ENCODE measurements at places on chromosomes 5 and 9.

- DNase-seq = no peak
Measured at GRCh38 chr5:41876678-41877077, 6.5 kb upstream of the OXCT1 start.

DNA sequence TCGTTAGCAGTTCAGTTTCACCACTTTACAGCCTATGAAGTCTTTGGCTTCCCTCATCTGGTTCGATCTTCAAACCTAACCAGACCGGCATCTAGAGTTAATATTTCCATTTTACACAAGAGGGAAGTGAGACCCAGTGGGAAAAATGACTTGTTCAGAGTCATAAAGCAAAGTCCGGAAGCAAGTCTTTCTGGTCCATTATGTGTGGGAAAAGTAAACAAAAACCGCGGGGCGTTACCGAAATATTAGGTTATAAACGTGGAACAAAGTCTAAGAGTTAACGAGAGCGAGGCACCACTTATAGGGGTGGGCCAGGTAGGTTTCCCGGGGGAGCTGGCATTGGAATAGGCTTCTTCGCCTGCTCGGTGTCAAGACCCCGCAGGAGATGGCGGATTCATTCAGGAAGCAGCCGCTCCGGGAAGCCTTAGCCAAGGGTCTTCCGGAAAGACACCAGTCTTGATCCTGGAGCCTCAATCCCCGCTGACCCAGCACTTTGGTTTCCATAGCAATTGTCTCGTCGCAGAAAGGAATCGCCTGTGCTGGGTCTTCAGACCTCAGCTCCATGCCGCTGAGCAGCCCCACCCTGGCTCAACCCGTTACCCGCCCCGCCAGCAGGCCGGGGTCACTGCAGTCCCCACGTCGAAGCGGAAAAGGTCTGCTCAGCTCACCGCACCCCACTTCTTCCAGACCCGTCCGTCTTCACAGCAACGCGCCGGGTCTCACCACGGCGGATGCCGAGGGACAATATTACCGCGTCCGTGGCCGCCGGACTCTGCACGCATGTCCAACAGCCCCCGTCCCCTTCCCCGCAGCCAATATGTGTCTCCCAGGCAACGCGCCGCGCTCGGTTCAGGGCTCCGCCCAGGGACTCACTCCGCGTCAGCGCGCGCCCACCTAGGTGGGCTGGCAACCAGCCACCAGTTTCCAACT, at the start of gene C5orf52:
Gene C5orf52, plus strand, starts transcription at position 872 of the 930 bp plus-strand sequence. CDS start 82 bp downstream, outside the sequence.
- DNase-seq = no peak

DNA sequence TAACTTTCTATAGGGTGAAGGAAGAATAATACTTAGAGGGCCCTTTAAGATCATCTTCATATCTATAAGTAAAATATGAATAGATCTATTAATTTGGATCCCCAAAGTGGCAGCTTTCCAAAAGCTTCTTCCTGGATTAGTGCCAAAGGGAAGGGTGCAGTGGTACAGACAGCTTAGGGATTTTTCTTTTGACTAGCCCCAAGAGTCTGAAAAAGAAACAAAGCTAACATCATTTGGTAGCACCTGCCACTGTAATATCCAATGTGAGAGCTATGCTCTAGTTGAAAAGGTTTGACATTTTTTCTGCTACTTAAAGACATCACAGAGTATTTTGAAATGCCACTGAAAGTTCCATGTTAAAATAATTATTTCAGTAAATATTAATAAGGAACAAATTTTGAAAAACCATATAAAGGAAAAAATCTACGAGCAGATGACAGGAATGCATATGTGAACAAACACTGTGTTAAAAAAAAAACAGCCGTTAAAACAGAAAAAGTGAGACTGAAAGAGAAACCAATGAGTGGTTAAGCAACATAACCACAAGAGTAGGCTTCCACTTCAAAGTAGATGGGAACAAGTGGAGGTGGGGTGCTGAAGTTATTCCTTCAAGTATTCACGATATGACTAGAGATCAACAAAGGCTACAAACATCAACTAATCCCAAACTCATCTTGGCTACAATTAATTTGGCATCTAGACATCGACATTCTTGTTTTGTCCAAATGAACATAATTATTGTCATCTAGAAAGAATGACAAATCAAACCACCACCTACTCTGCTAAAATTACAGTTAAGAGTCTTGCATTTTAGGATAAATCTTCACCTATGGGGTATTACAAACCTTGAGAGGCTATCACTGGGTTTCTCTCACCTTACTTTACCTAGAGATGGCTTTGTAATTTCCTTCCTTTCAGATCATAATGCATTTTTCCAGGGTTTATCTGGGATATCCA, 137.5 kb downstream of the CPLANE1 start:
- DNase-seq = no peak

DNA sequence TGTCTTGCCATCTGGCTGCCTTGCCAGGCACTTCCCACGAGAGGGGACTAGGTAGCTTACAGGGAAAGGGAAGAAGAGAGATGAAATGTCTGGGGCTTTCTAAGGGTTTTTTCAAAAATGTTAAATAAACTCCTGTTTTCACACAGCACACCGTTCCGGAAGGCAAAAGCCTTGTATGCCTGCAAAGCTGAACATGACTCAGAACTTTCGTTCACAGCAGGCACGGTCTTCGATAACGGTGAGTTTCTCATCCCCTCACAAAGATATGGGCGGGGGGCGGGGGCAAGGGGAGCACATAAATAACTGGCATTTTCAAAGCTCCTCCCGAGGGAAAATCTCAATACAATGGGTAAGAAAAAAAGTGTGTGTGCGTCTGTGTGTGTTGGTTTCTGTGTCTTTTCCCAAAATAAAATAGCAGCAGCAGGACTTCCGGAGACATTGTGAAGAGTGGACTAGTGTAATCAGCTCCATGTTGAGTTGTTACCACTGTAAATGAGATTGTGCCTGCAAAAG, 189.6 kb downstream of the NR3C1 start:
- no peak for DNase-seq

DNA sequence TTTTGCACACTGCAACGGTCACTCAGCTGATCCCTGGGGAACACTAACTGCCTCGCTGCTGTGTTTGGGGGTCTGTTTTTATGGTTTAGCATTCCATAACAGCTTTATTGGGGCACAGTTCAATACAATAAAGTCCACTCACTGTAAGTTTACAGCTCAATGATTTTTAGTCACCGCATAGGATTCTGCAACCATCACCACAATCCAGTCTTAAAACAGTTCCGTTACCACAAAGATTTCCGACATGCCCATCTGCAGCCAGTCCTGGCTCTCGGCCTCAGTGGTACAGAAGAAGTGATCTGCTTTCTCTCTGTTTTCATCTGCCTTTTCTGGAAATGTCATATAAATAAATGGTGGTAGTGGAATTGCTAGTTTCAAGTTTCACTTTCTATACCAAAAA, 23.6 kb downstream of the OR2V2 start:
- DNase-seq = no peak

DNA sequence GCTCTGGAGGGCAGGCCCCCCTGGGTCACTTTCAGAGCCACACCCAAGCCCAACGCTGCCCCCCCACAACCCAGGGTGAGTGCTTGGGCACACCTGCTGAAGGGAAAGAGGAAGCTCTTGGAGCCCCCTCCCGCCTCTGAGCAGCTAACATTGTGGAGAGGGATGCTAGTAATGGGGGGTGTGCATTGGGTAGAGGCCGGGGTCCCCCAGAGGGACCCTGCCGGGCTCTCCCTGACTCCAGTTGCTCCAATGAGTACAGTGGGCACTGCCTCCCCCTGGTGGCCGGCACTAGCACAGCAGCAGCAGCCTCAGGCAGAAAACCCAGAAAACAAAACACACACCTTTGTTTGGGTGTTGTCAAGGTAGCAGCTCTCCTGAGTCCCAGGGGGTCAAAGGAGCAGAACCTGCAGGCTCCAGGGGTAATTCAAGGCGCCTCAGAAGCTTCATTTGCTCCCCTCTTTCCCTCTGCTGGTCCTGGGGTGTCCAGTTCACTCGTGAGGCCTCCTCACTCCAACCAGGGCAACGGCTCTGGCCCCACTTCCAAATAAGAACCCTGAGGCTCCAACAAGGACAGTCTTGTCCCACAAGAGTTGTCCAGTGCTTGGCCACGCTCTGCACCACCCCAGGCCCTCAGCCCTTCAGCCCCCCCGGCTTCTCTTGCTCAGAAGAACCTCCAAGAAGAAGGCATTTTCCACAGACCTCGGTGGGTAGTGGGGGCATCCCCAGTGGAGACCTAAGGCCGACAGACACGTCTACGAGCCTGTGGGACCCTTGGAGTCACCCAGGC, 16.1 kb downstream of the GBGT1 start:
- no peak for DNase-seq

DNA sequence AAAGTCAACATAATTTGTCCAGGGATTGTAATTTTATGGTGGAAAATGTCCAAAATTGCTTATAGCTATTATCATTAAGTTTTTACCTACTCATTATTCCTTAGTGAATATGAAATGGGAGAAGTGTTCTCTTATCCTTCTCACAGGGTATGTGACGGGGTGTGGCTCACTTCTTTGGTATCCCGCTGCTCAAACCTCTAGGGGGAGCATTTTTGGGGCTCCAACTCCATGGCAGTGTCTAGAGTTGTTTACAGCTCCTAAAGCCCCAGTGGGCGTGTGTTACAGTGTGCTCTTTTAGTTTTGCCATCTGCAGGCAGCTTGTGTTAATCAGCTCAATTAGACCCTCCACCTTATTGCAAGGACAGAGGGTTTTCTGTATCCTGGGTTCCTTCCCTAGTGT, 89.4 kb downstream of the CDKN2A start:
- no peak for DNase-seq

DNA sequence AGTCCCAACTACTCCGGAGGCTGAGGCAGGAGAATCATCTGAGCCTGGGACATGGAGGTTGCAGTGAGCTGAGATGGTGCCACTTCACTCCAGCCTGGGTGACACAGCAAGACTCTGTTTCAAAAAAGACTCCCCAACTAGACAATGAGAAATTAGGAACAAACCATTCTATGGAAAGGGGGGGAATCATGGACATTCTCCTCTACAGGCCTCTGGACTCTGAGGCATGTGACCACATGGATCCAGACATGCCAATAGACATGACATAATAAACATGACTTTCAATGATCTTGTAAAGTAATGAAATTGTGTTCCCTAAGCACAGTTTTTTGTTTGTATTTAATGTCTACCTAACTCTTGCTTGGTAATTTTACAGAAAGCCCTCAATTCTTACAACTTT, 8.8 kb downstream of the HOMER1 start:
- DNase-seq = no peak

- DNase-seq = no peak
Measured at GRCh38 chr5:136070486-136071285, 41.9 kb downstream of the TGFBI start.

DNA sequence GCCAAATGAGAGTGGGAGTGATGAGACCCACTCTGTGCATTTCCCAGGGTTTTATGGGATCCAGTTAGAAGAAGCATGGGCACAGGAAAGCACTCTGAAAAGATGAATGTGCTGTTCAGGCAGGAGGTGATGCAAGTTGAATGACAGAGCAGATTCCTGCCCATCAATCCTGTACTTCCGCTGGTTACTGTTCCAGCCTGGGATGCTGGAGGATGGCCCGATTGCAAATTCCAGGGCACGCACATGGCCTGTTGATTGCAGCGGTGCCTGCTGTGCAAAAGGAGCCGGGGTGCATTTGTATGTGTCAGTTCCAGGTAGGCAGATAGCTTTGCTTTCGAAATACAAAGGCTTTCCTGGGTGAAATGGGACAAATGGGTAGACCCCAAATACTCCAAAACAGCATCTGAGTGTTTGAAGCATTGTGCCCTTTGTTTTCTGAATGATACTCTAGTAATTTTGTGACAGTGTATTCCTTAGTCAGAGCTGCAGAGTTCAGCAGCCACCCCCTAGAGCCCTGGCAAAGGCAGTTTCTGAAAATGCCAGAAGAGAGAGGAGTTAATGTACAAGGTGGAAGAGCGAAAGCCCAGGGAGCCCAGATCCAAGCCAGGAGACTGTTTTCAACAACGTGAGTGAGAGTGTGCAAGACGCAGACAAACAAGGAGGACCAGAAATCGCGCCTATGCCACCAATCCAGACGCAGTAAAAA, 454.2 kb upstream of the CLINT1 start:
- no peak for DNase-seq

- DNase-seq = no peak
Measured at GRCh38 chr5:1867114-1867814, 15.5 kb downstream of the IRX4 start.

DNA sequence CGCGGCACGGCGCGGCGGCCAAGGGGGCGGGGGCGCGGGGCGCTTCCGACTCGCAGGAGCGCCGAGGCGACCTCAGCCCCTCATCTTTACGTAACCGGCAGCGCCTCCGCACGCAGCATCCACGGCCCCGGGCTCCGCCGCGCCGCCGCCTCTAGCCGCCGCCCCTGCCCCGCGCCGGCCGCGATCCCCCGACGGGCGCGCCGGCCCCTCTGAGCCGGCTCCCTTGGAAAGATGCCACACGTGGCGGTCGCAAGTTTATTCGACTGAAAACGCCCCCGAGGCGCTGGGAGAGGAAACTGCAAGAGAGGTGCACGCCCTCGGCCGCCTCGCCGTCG, 1.0 kb downstream of the KLF9 start:
- DNase-seq = no peak

DNA sequence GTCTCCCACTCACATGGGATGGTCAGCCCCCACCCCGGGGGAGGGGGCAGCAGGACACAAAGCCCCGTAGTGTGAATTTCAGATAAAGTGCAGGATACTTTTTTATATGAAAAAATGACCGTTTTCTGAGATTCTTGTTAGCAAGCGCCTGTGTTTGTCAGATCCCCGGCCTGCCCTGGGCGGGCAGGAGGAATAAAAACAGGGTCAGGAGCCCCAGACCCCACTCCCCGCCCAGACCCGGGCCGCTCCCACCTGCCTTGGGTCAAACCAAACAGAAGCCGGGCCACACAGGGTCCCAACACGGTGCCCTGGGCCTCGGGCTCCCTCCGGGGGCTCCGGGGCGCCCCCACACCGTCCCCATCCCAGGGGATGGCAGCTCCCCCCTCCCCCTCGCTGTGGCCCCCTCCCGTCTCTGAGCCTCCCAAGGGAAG, 13.5 kb upstream of the NRARP start:
- no peak for DNase-seq

GRCh38 chr5:111447822-111448221, 64.5 kb downstream of the STARD4 start:
- no peak for DNase-seq

- DNase-seq = peak; percentile 28
Measured at GRCh38 chr9:78325343-78325742, 28.4 kb downstream of the PSAT1 start.

- DNase-seq = no peak
Measured at GRCh38 chr5:150242251-150242894, 47.2 kb downstream of the CAMK2A start.

DNA sequence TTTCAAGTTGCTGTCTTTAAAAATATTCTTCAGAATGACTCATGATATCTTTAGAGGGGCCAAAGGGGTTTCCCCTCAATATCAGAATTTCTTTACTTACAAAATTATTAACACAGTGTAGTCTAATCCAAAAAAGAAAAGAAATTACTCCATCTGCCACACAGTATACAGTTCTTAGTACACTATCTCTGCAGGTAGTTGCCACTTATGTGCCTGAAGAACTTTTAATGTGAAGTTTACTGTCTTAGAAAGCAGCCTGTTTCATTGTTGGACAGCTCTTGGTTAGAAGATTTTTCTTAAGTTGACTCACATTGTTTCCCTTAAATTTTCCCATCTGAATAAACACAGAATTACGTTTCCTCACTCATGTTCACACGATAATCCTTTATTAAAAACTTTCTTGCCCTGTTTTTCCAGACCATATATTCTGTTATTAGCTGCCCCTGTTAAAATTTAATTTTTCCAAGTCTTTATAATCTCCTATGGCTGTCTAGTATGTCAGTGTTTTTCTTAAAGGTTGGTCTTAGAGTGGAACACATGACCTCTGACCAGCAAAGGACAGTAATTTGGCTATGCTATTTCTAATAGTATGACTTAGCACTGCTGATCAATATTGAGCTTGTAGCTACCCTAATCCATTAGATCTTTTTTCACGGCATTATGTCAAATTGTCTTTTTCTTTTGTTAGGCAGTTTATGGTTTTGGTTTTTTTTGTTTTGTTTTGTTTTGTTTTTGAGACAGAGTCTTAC, 21.8 kb upstream of the FKTN start:
- DNase-seq = no peak

Measured in fibroblast of skin of left quadriceps (primary cell).